MM.1S (cell line): ENCODE measurements at places on chromosomes 3 and 15.

DNA sequence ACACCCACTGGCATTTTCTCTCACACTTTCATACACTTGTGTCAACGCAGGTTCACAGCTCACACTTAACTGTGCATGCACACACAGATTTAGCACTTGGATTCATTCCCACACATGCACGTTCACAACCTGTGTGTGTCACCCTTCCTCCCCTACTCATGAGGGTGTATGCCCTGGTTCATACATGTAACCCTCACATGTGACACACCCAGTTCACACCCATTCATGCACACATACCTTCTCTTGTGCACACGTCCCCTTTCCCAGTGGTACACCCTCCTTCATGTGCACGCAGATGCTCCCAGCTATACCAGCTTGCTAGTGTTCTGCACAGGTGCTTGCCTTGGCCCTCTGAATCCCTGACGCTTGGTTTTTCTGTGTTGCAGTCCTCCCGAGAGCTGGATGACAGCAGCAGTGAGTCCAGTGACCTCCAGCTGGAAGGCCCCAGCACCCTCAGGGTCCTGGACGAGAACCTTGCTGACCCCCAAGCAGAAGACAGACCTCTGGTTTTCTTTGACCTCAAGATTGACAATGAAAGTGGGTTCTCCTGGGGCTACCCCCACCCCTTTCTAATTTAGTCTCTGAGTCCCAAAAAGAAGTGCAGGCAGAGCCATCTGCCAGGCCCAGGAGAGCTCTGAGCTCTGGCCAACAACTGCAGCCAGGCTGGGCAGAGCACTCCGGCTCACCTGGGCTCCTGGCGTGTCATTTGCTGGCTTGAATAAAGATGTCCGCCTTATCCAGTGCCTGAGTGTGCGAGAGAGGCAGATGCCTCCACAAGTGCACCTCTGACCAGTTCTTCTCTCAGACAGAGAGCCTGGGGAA, 39.5 kb downstream of the GOLGA6A start:
- DNase-seq = no peak

DNA sequence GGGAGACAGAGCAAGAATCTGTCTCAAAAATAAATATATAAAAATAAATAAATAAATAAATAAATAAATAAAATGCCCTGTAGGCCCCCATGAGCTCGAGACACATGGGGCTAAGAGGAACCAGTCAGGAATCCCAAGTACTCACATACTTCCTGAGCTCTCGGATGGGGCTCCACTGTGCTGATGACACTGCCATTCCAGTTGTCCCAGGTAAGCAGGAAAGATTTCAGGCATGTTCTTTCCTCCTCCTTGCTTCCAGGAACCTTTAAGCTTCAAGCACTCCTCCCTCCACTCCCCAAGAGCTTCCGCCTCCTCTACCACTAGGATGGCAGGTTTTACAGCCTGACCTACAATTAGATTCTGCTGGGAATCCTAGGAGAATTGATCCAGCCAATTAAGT, 113.4 kb downstream of the SLC49A4 start:
- DNase-seq = no peak

DNA sequence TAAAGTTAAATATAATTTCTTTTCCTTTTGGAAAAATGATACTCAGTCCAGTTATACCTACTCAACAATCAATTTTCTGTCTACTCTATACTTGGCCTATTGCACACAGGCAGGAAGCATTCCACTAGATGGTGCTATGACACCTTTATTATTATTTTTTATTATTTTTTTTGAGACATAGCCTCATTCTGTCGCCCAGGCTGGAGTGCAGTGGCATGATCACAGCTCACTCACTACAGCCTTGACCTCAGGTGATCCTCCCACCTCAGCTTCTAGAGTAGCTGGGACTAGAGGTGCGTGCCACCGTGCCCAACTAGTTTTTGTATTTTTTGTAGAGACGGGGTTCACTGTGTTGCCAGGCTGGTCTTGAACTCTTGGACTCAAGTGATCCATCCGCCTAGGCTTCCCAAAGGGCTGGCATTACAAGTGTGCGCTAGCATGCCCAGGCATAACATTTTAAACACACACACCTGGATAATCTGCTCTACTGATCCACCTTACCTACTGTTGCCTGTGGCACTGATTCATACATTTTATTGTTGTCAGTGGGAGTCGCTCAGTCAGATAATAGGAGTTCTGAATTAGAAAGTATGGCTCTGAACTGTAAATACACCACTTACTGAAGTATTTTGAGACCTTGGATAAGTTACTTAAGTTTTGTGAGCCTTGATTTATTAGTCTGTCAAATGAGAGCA, 56.2 kb downstream of the EIF3J start:
- peak; percentile 28 for DNase-seq

DNA sequence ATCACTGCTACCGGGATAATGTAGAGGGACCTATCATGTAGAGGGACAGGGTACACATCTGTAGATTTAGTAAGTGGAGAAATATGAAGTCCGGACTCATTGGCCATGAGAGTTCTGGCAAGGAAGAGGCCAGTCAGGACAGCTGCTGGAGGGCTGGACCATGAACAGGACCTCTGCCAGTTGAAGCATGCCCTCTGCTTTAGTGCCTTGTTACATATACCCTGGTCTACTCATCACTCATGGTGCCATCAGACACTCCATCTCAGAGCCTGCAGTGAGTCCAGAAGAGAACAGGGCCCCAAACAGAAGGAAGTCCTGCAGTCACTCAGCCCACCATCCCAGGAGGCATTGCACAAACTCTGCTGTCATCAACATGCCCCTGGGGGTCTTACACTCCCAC, 54.7 kb upstream of the CA12 start:
- no peak for DNase-seq

DNA sequence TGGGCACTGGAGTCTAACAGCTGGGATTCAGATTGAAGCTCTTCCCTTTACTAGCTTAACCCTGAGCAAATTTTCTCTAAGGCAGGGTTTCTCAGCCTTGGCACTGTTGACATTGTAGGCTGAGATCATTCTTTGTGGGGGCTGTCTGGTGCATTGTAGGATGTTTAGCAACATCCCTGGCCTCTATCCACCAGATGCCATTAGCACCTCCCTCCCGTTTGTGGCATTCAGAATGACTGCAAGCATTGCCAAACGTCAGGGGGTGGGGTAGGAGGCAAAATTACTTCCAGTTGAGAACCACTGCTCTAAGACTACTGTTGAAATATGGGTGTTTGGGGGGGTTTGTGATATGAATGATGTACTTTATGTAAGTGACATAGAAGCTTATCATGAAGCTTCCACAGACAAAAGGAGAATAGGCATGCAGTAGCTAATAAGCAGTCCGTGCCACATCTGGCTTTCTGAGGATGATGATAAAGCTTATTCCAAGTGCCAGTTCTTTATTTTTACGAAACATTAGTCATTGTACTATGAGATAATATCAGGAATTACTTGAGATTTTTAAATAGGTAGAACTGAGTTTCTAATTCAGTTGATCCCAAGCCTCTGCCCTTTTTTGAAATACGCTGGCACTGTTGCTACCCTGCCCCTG, 39.3 kb downstream of the NKIRAS1 start:
- DNase-seq = no peak

DNA sequence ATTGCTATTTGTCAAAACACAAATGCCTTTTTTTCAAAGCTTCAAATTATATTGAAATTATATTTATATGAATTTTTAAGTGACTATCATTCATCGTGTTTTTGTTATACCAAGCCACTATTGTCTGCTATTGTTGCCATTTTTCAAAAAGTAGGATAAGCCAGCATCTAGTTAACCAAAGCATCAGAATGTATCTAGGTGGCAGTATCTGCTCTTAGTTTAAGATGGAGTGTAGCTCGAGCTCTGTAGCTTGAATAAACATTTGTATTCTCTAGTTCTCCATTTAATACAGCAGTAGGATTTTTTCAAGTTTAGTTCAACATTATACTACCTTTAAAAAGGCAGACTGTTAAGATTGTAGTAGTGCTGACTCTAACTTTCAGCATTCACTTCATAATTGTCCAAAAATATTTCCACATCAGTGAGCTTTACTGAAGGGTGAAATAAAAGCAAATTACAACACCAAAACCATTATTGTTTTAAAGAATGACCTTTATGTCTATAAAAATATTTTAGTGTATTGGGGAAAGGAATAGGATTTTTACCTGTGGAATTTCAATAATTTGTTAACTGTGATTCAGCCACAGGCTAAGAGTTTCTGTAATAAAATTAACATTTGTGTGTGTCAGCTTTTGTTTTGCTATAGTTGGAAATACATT, 19.6 kb upstream of the C15orf61 start:
- DNase-seq = no peak

- DNase-seq = no peak
Observed at GRCh38 chr3:31189971-31190370, 295.5 kb upstream of the GADL1 start.

GRCh38 chr3:145900056-145900829, 260.7 kb downstream of the PLOD2 start:
- no peak for DNase-seq

DNA sequence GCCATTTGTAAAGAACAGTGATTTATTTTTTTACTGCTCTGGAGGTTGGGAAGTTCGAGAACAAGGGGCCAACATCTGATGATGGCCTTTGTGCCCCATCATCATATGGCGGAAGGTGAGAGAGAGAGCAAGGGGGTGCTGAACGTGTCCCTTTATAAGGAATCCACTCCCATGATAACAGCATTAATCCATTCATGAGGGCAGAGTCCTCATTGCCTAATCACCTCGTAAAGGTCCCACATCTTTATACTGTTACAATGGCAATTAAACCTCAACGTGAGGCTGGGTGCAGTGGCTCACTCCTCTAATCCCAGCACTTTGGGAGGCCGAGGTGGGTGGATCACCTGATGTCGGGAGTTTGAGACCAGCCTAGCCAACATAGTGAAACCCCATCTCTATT, 8.3 kb downstream of the IL12A start:
- DNase-seq = no peak
